ENCODE measurements at places on chromosomes 4 and X.

DNA sequence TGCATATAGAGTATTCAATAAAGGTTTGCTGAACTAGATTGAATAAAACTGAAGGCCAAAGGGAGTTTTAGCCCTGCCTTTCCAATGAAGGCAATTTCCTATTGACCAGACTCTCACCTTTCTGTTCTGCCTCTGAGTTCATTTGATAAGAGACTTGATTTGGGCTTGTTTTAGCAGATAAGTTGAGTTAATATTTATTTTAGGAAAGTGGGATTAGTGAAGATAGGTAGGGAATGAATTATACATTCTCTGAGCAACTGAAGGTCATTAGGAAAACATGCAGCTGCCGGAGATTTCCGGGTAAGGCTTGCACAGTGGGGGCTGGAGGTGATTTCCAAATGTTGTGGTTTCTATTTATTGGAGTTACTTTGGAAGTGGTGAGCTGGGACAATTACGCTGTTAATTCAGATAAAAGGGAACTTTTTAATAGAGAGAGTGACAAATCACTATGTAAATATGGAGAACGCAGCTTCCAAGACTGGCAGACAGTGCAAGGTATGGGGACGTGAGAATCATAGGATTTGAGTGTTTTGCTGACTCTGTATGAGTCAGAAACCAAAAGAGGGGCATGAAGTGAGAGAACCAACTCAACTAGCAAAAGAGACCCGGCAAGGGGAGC is 553.6 kb upstream of the BOD1L1 start:
- no peak for DNase-seq

GRCh38 chrX:118459494-118459893 is 36.1 kb upstream of the DOCK11 start:
- no peak for DNase-seq

DNA sequence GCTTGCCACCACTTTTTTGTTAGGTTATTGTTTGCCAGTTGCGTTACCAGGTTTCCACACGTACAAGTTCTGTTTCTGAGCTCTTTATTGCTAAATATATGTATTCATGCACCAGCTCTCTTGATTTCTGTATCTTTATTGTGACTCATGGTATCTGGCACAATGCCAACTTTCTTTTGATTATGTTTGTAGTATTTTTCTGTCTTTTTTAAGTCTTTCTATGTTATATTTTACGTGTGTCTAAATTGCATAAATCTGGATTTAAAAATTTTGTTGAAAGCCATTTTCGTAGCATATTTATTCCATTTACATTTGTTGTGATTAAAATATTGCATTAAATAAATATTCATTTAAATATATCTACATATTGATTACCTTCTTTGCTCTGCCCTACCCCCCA is 73.8 kb downstream of the KDM6A start:
- DNase-seq, result no peak

DNA sequence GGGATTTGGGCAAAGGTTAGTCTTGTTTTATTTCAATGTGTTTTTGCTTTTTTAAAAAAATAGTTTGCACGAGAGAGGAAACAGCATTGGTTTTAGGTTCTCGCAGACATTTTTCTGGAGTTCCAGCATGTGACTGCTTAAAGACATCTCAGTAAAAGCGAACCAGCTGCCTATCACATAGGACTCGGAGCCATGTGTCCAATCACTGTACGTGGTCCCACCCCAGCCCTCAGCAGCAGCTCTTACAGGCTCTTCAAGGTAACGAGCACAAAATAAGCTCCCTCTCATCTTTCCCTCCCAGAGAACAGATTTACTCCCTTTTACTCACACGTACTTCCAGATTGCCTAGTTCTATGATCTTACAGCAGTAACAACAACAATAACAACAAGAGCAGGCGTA is 68.7 kb downstream of the MCF2 start:
- no peak for DNase-seq

DNA sequence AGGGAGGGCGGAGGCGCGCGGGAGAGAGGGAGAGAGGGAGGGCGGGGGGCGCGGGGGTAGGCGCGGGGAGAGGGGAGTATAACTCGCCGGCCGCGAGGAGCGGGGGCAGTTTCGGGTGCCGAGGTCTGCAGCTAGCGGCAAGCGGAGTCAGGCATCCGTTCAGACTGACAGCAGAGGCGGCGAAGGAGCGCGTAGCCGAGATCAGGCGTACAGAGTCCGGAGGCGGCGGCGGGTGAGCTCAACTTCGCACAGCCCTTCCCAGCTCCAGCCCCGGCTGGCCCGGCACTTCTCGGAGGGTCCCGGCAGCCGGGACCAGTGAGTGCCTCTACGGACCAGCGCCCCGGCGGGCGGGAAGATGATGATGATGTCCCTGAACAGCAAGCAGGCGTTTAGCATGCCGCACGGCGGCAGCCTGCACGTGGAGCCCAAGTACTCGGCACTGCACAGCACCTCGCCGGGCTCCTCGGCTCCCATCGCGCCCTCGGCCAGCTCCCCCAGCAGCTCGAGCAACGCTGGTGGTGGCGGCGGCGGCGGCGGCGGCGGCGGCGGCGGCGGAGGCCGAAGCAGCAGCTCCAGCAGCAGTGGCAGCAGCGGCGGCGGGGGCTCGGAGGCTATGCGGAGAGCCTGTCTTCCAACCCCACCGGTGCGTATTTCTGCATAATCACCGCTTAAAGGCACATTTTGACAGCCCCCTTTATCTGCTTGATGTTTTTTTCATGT is at the start of gene POU4F2:
Gene POU4F2, plus strand, starts transcription at position 108 of the 720 bp plus-strand sequence. Its CDS starts 248 bp downstream, at position 356.
- DNase-seq, result no peak

DNA sequence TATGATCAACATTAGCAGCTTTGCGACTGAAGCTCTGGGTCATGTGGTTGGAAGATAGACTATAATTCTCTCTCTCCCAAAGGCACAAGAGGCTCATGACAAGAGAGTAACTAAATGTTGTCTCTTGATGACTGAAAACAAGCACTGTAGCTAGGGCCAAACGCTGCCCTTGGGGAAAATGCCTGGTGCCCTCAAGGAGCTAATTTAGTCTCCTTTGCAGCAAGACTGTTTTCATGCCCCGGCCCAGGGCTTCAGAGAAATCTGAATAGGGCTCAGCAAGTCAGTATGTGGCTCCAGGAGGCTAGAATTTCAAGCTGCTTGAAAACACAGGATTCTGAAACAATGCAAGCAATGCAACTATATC is 411.9 kb downstream of the GPAT3 start:
- no peak for DNase-seq

- DNase-seq, result no peak
Measured at GRCh38 chr4:123386609-123387008, 10.0 kb upstream of the SPRY1 start.

- no peak for DNase-seq
Measured at GRCh38 chr4:142961866-142962265, 115.8 kb upstream of the INPP4B start.

GRCh38 chrX:16971694-16972093 is 25.2 kb downstream of the REPS2 start:
- DNase-seq, result no peak

GRCh38 chrX:56785442-56785841 is 56.4 kb downstream of the NBDY start:
- peak; percentile 3 for DNase-seq

DNA sequence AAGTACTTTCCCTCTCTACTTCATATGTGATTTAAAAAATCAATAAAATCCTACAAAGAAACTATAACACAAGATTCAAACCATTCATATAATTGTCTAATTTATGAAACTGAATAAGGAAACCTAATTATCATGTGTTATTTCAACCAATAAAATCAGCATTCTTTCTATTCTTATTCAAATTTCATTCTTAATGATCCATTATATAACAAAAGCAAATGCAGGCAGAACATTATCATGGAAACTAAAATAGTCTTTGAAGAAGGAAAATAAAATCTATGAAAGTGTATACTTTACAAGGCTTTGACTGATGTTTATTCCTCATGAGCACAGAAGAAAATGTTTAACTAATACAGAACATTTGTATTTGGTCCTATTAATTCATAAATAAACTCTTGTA is 47.6 kb downstream of the CNOT6L start:
- DNase-seq, result no peak

- DNase-seq, result no peak
Measured at GRCh38 chrX:48531358-48531959, 8.1 kb upstream of the TBC1D25 start.

GRCh38 chr4:149997881-149998421 is 80.3 kb upstream of the DCLK2 start:
- DNase-seq, result peak; percentile 27

DNA sequence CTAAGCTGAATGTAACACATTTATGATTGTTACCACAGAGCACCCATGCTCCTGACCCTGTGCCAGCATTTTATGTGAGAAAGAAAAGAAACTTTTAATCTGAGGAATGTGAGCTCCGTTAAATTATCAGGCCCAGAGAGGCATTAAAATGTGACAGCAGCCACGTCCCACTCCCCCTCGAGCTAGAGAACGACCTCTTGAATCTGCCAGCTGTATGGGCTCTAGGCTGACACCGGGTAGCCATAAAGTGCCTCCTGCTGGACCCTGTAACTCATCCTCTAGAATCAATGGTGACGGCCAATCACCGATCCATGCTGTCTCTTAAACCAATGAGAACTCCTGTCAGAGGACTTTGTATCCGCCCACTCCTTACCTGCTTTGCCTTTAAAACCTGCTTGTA is 110.2 kb upstream of the ADRA2C start:
- no peak for DNase-seq

DNA sequence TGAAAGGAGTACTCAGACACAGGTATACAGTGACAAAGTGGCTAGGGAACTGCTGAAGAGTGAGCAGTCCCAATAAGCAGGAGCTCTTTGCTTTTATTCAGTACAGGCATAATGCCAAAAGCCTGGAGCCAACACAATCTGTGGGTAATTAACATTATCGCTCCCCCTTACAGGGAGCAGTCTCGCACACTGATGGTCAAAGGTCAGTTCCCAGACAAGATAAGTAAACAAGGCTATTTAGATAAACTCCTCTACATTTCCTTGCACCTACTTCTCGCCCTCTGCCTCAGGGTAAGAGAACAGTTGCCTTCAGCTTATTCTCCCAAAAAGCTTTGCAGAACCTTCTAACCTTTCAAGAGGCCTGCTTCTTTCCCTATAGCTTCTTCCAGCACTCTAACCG is 73.9 kb upstream of the TAF9B start:
- no peak for DNase-seq

DNA sequence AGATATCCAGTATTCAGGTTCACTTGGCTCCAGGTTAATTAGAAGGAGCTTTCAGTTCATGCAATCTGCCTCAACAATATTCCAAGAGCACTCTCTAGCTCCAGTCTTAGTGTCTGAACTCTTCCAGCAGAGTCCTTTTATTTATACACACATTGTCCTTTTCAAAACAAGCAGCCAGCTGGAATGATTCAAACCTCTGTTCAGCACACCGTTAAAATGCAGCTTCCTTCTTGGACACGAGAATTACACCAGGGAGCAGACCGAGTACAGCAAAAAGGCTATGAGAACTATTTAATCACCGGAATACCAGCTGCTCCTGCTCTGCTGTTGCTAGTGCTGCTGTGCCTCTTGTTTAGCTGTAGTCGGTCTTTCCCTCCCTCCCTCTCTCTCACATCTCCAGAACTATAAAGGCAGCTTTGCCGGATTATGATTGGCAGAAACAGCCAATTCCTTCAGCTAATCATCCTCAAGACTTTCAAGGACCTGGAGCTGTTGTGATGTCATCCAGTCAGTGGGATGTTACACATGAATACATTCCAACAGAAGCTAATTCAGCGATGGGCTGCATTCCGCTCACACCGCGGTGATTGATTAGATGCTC is at the start of gene NDST4:
Gene NDST4, minus strand, starts transcription at position 115 of the 601 bp plus-strand sequence. CDS start 36,584 bp downstream, outside the sequence.
- no peak for DNase-seq

DNA sequence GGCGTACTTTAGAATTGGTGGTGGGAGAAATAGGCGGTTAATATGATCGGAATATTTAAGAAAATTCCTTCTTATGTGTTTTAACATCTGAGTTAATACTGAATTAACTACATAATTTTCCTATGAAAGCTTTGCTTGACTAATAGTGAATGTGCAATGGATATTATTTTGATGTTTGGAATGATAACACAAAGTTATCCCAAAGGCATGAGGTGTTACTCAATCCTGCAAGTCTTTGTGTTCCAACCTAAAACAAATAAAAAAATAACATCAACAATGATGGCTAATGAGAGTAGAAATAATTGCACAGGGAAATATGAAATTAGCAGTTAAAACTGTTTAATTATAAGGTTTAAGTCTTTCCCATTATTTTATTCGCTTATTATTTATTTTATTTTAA is 183.6 kb upstream of the ARSJ start:
- DNase-seq, result no peak

DNA sequence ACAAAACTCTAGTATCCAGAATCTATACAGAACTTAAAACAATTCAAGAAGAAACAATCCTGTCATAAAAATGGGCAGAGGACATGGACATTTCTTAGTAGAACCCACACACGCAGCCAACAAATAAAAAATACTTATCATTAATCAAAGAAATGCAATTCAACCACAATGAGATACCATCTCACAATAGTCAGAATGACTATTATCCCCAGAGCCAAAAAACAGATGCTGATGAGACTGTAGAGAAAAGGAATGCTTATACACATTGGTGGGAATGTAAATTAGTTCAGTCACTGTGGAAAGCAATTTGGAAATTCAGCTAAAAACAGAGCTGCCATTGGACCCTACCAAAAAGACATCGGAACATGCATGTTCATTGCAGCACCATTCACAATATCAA is 37.9 kb downstream of the RAB40AL start:
- no peak for DNase-seq

DNA sequence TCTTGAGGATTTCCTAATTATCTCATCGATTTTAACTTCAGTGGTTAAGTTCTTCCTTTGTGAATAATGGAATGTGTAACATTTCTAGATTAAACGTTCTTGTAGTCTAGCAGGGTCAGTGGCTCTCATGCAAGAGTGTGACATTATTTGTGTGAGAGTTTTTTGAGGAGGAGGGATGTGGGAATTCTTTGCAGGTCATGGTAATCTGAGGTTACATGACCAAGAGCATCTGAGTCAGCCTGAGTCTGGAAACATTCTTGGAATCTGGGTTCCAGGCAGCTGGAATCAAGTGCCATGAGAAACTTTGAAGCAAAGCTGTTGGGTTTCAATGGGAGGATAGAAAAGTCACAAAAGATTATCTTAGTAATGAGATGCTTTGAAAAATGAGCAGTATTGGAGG is 49.5 kb downstream of the GK start:
- DNase-seq, result no peak

- DNase-seq, result no peak
Measured at GRCh38 chrX:10474510-10474909, 145.9 kb downstream of the MID1 start.

GRCh38 chr4:182847576-182848450 is 69.4 kb downstream of the DCTD start:
- no peak for DNase-seq
